AG04449 (cell line): ENCODE measurements at places on chromosomes 5 and 9.
A peak's percentile ranks its signal among the peaks of the same experiment; 100 is the strongest.

DNA sequence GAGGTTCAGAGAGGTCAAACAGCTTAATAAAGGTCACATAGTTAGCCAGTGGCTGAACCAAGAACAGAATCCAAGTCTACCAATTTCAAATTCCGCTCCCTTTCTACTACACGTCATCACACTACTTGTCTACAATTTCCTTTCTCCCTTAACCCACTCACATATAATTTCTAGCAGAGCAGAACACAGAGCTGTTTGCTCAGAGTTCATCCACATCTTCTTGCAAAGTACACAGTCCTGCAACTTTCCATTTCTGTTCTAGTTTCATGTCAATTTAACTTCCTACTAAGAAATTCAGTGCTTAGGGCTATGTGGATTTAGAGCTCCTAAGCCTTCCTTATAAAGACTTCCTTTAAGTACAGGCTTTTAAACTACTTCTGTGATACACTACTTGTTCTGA, 61.3 kb downstream of the MEGF9 start:
- no peak for DNase-seq

DNA sequence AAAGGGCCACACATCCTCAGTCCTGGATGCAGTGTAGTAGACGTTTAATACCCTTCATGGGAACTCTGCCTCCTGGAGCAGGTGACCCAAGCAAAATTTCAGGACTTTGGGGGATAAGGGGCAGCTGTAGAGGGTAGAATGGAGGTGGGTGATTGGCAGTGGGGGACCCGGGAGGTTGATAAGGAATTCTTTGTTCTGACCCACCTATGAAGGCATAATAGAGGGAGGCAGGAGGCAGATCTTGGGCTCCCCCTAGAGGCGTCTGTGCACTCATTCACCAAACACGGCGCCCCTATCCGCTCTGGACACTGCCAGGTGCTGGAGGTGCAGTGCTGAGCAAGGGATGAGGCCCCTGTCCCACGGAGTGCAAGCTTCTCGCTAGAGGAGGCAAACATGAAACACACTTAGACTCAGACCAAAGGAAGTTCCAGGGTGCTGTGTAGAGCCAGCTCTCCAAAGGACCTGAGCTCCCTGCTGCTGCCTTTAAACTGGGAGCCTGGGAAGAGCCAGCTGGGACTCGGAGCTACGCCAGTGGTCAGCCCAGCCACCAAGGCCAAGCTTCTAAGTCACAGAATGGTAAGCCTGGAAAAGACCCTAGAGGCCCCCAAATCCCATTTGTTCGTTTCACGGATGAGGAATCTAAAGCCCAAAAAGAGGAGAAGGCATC, 7.7 kb downstream of the IL17B start:
- DNase-seq = no peak

- DNase-seq = no peak
These were observed 299.2 kb downstream of the EDIL3 start for GRCh38 chr5:84085387-84086041.

- no peak for DNase-seq
These were observed 61.6 kb downstream of the WNK2 start for GRCh38 chr9:93245437-93245970.

DNA sequence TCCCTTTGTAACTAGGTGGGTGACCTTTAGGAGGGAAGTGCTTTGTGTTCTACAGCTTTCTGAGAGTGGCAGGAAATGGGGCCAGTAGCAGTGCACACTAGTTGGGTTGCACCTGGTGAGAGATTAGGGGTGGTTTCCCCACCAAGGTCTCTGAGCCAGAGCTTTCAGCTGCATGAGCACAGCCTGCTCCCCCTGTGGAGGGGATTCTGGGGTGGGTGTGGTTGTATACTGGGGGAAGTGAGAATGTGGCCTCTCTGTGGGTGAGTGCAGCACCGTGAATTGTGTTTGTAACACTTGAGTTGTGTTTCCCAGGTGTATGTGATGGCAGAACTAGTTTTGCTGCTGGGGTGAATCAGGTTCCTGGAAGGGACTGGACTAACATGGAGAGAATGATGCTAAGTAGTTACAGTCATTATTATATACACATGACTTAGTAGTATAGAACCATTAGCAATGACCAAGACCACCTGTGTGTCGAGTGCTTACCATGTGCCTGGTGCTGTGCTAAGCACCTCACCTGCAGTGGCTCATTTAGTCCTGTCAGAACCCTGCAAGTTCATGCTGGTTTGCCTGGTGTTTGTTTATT, 11.8 kb upstream of the CXXC5 start:
- no peak for DNase-seq

DNA sequence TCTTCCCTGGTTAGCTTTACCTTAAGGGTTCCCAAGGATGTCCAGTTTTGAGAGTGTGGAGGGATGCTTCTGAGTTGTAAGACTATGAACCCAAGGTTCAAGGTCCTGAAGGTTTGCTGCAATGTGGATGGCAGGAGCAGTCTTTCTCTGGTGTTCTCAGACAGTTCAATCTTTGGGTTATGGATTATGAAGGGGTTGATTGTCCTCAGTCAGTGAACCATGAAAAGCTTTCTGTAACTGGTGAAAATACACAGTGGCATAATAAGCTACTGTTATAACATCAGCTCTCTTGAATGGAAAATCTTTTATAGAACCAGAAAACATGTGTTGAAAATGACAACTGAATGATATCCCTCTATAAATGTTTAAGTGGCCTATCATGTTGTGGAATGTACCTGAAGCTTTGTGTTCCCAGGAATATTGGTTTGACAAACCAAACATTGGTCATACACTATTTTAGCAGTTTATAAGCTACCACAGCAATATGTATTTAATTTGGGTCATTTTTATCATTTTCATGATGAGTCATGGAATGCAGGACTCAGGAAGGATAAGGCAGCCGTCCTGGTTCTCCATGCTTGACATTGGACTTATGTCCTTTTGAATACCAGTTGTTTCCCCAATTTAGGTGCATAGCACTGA, 1041.8 kb upstream of the ARRDC3 start:
- no peak for DNase-seq

GRCh38 chr5:142239394-142240159, 85.2 kb downstream of the SPRY4 start:
- no peak for DNase-seq

GRCh38 chr5:8474569-8474930, 605.6 kb downstream of the MTRR start:
- DNase-seq = no peak

DNA sequence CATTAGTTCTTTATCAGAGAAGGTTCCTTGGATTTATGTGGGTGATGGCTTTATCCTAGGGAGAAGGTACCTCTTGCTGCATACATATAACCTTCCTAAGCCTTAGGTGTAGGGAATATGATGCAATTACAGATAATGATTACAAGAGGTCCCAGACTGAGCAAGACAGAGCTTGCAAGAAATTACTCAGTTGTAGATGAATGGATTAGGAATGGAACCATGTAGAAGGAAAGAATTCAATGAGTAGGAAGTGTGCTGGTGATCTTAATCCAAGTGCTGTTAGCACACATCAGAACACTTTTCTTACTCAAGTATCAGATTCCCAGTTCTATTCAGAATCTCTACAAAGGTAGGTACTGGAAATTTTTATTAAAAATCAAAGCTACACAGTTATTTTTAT, 2.5 kb downstream of the OR13F1 start:
- no peak for DNase-seq

GRCh38 chr5:145967296-145967695, 30.9 kb downstream of the SH3RF2 start:
- DNase-seq = no peak

GRCh38 chr5:14445576-14446290, 135.9 kb upstream of the OTULINL start:
- no peak for DNase-seq

- no peak for DNase-seq
These were observed 133.2 kb downstream of the RGS3 start for GRCh38 chr9:113596616-113597320.

GRCh38 chr9:115691693-115692092, 461.9 kb upstream of the PAPPA start:
- no peak for DNase-seq

DNA sequence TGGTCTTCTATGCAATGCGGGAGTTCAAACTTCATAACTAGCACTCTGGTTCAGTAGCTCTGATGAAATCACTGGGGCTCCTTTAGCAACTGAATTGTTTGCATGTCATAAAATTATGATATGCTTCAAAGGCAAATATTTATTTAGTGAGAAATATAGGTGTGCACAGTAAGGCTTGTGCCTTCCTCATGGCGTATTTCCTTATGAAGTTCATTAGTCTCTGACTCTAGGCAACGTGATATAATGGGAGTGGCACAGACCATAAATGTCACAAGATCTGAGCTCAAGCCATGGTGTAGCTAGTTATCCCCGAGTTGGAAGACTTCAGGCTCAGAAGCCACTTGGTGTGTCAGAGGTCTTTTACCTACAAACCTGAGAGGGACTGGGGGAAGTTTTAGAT, 35.5 kb downstream of the PIP5K1B start:
- DNase-seq = no peak

DNA sequence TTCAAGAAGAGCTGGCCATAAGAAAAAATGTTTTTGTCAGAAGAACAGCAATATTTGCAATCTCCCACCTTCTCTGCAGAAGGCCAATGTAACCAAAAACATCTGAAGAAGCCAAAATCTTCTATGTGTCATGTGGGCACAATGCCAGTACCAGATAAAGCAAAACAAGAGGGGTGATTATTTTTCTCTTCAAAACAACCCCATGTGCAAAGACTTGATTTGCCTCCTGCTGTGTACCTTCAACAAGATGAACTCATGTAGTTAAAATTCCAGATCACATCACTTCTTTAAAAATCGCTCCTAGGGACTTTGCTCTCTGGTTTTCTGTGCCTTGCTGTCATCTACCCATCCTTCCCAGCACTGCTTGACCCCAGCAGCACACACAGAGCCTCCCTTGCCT, 134.0 kb upstream of the MAP3K1 start:
- no peak for DNase-seq

DNA sequence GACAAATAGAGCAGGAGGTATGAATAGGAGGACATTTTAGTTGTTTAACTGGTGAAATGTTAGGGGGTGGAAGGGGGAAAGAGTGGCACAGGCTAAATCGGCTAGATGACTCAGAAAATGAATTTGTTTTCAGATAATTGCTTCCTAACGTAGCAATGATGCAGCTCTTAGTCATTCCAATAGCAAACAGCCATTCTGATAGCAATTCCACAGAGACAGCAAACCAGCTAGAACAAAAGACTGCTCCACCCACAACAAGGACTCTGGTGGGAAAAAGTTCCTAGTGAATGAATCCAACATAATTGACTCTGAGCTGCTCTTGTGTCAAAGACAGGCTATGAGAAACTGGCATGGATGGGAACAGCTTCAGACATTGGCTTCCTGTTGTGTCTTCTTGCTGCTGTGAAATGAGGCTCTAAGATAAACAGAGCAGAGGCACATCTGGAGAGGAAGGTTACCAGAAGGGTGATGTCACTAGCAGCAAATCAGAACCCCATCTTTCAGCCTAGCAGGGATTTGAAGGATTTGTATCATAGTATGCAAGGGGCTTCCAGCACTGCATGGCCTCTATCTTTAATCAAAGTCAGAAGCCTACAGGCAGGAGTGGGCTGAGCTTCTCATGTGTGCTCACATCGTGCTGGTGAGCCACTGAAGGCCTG, 28.1 kb upstream of the F2RL1 start:
- peak; percentile 91 for DNase-seq

DNA sequence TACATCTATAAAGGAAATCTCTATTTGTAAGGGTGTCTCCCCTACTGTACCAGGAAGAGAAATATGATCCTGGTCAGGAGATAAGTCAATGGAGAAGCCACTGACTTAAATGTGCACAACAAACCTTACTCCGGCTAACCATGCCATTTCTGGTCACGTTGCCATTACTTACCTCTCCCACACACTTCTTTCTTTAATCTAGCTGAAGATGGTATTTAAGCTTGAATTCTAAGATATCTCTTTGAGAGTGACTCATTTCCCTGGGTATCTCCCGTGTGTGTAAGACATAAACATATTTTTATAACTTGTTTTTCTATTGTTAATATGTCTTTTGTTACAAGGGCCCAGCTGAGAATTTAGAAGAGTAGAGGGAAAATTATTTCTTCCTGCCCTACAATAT, 296.6 kb downstream of the SEMA5A start:
- no peak for DNase-seq

DNA sequence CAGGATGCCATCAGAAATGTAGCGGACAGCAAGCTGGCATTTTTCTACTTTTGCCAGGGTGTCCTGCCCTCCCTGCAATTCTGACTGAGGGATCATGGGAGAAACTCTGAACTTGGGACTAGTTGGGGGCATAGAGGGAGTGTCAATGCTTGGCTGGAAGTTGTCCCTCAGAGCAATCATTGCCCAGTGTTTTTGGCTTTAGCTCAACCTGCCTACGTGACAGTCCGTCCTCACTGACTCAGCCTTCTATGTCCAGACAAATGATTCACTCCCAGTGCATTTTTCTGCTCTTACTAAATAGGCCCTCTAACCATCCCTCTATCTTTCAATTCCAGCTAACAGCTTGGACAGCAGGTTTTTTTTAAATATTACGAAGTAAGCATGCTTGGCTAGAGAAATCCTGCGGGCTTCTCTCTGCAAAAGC, 627.4 kb downstream of the TLR4 start:
- no peak for DNase-seq

DNA sequence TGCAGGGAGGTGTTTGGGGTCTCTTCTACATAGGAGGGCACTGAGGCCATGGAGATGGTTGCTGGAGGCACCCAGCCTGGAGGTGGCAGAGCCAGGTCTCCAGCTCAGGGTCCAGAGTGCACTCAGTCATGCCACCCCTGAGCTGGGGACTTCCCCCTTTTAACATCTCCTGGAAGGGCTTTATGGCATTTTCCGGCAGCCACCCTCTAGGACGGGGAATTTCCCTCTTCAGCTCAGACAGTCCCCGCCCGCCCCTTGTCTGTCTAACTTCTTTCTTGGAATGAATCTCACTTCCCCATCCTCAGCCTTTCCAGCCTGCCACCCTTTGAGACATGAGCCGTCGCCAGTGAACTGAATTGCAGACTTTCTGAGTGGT, 49.9 kb downstream of the COL15A1 start:
- no peak for DNase-seq

GRCh38 chr5:159775890-159776289, 140.4 kb upstream of the ADRA1B start:
- no peak for DNase-seq

- no peak for DNase-seq
These were observed 97.3 kb upstream of the SH3GL2 start for GRCh38 chr9:17481565-17481964.

DNA sequence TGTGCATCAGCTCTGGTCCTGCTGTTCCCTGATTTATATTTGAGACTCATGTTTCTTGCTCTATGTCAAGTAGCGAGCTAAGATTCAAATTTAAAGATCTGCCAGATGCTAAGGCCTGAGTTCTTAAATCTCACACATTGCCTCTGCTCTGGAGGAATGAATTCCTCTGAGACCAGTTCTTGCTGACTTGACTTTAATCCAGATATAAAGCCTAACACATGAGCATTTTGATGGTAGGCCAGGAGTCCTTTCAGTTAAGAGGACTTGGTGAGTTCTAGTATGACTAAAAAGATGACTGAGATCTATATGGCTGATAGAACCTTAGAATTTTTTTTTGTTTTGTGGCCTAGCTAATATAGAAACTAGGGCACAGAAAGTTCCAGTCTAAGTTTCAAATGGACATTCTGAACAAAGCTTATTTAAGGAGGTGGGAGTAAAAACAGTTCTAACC, 1.3 kb upstream of the INIP start:
- no peak for DNase-seq

GRCh38 chr5:33227247-33227646, 213.5 kb upstream of the TARS1 start:
- DNase-seq = no peak

GRCh38 chr5:72817671-72818266, 1.3 kb downstream of the TNPO1 start:
- no peak for DNase-seq

- no peak for DNase-seq
These were observed 155.0 kb upstream of the DAB2 start for GRCh38 chr5:39579750-39580149.
